ENCODE measurements at places on chromosomes 12 and 14. TPM values are rescaled to one million over a fixed set of nuclear protein-coding genes. Genes with fewer than 3 reads are reported as not detected.

The TAS2R9 gene
- not detected for total RNA-seq

The KRT78 gene
- not detected for total RNA-seq

The PTGER2 gene
- 3.2 TPM for total RNA-seq

The CCDC196 gene
- total RNA-seq: not detected

The IL26 gene
- total RNA-seq: not detected

The RND1 gene
- 0.17 TPM for total RNA-seq

The FAM186B gene
- not detected for total RNA-seq

The VWF gene
- total RNA-seq: 0.35 TPM

The SERPINA12 gene
- not detected for total RNA-seq

The SLC15A5 gene
- total RNA-seq: 0.12 TPM

The CABP1 gene
- 4.2 TPM for total RNA-seq

The CIROP gene
- total RNA-seq: not detected

The KCNK13 gene
- total RNA-seq: not detected

The CLEC4C gene
- not detected for total RNA-seq

The RNASE4 gene
- 56.5 TPM for total RNA-seq

The TPH2 gene
- not detected for total RNA-seq

The HSPA2 gene
- 23.0 TPM for total RNA-seq

Measured in pericardium fibroblast (primary cell).